ENCODE measurements at places on chromosomes 1 and 21. TPM values are rescaled to one million over a fixed set of nuclear protein-coding genes. Genes with fewer than 3 reads are reported as not detected.

Gene TGFBR3
- 47.3 TPM for total RNA-seq

Gene MYBPHL
- total RNA-seq = not detected

Gene SLC2A5
- not detected for total RNA-seq

GRCh38 chr1:164625004-164625617, 66.1 kb downstream of the PBX1 start:
- no peak overlapping the region for H3K27ac ChIP-seq
- no peak overlapping the region for H3K4me3 ChIP-seq
- no peaks in the 10 kb centered on the region for H3K36me3 ChIP-seq
- no peaks in the 10 kb centered on the region for H3K27me3 ChIP-seq

DNA sequence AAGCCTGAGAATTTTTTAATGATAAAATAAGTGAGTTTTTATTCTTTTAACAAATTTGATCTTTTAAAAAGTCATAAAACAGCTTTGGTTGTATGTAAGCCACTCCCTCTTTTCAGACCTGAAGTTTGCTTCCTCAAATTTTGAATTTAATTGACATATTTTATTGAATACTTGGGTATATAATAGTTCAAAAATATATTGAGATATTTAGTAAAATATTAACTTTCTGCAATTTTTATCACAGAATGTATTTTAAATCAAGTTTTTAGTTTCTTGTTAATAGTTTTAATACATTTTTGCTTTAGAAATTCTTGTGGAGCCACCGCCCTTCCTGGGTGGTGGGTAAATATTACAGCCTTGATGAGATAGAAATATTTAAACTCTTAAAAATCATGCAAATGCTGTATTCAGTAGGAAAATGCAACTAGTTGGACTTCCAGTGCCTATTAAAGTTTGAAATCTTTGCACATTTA, 867 bp downstream of the PTPRC start:
- peak; percentile 33 for DNase-seq
- peak overlapping the region; percentile 83 for H3K27ac ChIP-seq
- H3K36me3 ChIP-seq = peaks cover 20% of the 10 kb centered on the region
- peak overlapping the region; percentile 61 for H3K4me3 ChIP-seq
- no peaks in the 10 kb centered on the region for H3K27me3 ChIP-seq

DNA sequence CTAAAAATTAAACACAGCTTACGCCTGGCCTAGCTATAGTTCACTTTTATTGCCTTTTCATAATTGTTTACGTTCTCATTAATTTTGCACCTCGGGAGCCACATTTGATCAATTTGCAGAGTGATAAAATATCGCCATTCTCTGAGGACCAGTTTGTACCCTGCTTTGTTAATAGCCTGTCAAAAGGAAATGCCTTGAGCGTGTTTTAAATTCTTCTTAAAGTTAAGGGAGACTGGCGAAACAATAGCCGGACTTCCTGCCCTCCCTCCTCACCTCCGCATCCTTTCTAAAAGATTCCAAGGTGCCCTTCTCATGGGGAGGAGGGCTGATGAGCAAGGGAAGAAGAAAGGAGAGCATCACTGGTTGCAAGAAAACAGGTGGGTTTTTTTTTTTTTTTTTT, 271.6 kb downstream of the KCNJ6 start:
- H3K4me1 ChIP-seq = no peaks in the 10 kb centered on the region
- no peaks in the 10 kb centered on the region for H3K36me3 ChIP-seq
- DNase-seq = no peak

GRCh38 chr1:209993061-209993830, 55.2 kb downstream of the SYT14 start:
- H3K36me3 ChIP-seq = no peaks in the 10 kb centered on the region
- no peak overlapping the region for H3K4me3 ChIP-seq
- no peaks in the 10 kb centered on the region for H3K4me1 ChIP-seq
- H3K27ac ChIP-seq = no peak overlapping the region
- H3K27me3 ChIP-seq = no peaks in the 10 kb centered on the region

DNA sequence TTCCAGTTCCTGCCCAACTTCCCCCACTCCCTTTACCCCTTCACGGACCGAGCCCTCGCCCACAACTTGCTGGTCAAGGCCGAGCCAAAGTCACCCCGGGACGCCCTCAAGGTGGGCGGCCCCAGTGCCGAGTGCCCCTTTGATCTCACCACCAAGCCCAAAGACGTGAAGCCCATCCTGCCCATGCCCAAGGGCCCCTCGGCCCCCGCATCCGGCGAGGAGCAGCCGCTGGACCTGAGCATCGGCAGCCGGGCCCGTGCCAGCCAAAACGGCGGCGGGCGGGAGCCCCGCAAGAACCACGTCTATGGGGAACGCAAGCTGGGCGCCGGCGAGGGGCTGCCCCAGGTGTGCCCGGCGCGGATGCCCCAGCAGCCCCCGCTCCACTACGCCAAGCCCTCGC, 42.1 kb upstream of the ARHGEF16 start:
- no peaks in the 10 kb centered on the region for H3K27me3 ChIP-seq
- H3K36me3 ChIP-seq = no peaks in the 10 kb centered on the region
- no peaks in the 10 kb centered on the region for H3K4me1 ChIP-seq
- H3K4me3 ChIP-seq = no peak overlapping the region
- no peak overlapping the region for H3K27ac ChIP-seq

DNA sequence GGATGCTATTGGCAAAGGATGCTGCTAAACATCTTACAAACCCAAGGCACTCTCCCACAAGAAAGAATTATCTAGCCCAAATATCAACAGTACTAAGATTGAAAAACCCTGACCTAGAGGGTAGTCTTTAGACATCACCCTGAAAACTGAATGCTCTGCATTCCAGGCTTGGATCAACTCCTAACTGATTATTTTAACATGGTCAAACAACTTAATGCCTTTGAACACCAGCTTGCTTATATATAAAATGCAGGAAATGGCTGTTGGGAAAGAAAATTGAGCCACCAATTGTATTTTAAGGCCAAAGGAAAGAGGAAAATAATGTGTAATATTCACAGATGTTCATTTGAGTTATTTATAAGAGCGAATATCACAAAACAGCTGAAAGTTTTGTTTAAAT, 72.2 kb upstream of the C1orf87 start:
- DNase-seq = no peak
- no peaks in the 10 kb centered on the region for H3K27me3 ChIP-seq
- no peak overlapping the region for H3K27ac ChIP-seq
- H3K36me3 ChIP-seq = no peaks in the 10 kb centered on the region

DNA sequence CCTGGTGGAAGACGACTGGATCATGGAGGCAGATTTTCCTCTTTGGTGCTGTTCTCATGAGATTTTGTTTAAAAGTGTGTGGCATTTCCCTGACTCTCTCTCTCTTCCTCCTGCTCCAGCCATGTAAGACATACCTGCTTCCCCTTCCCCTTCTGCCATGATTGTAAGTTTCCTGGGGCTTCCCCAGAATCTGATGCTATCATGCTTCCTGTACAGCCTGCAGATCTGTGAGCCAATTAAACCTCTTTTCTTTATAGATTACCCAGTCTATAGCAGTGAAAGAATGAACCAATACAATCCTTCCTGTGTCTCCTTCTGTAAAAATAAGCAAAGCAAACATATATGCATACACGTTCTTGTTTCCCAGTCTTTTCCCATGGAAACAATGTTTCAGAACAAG, 273.2 kb downstream of the DYRK1A start:
- H3K27ac ChIP-seq = no peak overlapping the region
- DNase-seq = no peak
- no peaks in the 10 kb centered on the region for H3K4me1 ChIP-seq
- no peaks in the 10 kb centered on the region for H3K36me3 ChIP-seq
- H3K4me3 ChIP-seq = no peak overlapping the region

DNA sequence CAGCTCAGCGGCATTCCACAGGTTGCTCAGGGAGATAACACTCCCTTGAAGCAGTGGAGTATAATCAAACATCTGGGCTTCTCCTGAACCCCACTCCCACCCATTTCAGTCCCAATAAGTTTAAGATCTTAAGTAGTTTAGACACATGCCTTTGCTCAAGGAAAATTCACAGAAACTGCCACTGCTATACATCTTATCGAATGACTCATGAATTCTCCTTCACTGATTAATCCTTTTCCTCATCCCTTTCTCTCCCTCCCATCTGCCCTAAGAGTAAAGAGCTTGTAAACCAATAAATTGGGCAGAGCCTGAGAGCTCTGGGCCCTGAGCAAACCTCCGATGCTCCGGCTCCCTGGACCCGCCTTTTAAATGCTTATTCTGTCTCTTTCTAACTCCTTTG, 10.2 kb downstream of the VN1R5 start:
- H3K4me3 ChIP-seq = no peak overlapping the region
- no peaks in the 10 kb centered on the region for H3K36me3 ChIP-seq
- DNase-seq = no peak
- no peaks in the 10 kb centered on the region for H3K4me1 ChIP-seq
- H3K27me3 ChIP-seq = no peaks in the 10 kb centered on the region

DNA sequence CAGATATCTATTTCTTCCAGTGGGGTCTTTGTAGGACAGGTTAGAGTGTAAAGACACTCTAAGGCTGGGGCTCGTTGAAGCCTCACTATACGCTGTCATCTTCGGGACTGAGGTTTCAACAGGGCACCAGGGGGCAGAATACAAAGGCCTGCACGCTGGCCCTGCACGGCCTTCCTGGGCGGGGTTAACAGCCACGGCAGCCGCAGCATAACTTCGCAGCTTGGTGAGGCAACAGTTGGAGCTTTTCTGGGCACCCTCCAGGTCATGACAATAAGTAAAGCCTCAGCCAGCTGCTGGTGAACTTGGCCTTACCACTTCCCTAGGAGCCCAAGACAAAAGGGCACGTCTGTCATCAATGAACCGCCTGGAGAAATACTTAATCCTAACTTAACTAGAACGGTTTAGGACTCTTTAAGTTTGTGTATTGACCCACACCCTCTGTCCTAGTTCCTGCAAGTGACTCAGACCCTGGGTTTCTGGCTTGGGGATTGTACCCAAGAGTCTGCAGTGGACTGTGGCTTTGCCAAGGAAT, 2.3 kb upstream of the RUNX1 start:
- peak; percentile 84 for DNase-seq
- no peak overlapping the region for H3K4me3 ChIP-seq
- H3K27me3 ChIP-seq = no peaks in the 10 kb centered on the region
- peak overlapping the region; percentile 82 for H3K27ac ChIP-seq
